ENCODE measurements at places on chromosomes 7 and 10. TPM values are rescaled to one million over a fixed set of nuclear protein-coding genes. Genes with fewer than 3 reads are reported as not detected.

DNA sequence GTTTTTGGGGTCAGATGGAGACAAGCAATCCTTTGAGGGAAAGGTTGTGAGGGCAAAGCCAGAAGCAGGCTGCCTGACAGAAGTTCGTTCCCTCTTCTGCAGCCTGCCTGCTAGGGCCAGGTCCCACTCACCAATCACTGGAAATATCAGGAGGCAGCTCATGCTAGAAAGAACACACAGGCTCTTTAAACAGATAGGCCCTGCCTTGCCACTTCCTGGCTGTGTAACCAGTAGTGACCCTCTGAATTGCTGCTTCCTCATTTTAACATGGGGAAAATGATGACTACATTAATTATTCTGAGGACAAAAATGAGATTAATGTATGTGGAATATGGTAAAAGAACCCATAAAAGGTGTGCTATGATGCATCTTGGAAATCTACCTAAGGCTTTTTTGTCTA is 50.5 kb upstream of the MRLN start:
- no peak for DNase-seq

GRCh38 chr7:106501605-106502580 is 159.1 kb downstream of the CCDC71L start:
- DNase-seq, result no peak

DNA sequence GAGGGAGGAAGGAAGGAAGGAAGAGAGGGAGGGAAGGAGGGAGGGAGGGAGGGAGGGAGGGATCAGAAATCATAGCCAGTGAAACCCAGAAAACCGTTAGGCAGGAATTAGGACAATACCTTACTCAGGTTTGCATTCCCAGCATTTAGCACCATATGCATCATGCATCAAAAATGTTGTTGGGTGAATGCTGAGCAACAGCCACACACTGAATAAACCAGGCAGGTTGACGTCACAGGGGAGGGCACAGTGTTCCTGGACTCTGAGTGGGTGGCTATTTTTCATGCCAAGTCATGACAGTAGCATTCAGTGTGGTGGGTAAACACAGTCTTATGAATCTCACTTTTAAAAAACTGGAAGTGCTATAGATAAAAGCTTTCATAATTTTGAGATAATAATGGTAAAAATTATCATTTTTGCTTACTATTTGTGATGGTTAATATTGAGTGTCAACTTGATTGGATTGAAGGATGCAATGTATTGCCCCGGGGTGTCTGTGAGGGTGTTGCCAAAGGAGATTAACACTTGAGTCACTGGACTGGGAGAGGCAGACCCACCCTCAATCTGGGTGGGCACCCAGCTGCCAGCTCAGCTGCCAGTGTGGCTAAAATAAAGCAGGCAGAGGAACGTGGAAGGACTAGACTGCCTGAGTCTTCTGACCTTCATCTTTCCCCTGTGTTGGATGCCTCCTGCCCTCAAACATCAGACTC is 199.1 kb upstream of the PRKCQ start:
- DNase-seq, result peak; percentile 97

- peak; percentile 9 for DNase-seq
Observed at GRCh38 chr7:131688738-131689661, 132.6 kb upstream of the PODXL start.

GRCh38 chr10:77873536-77874380 is 52.8 kb downstream of the DLG5 start:
- DNase-seq, result peak; percentile 70

GRCh38 chr7:41867639-41868280 is 164.9 kb upstream of the INHBA start:
- DNase-seq, result no peak

- DNase-seq, result no peak
Observed at GRCh38 chr7:135919071-135919841, 57.9 kb downstream of the MTPN start.

DNA sequence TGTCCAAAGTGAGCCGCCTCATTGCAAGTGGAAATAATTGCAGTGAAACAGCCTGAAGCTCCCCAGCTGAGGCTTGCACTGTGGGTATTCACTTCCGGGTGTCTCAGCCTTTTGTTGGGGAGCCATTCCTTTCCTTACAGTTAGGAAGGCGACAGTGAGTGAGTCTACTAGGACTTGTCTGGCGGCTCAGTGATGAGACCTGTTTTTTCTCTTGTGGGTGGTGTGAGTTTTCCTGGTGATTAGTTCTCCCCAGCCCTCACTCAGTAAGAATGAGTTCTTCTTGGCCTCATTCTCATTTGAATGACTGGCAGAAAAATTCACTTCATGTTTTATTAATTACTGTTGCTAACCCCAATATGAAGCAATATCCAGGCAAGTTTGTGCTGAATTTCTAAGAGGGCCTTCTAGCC is 2.6 kb downstream of the PGAM1 start:
- no peak for DNase-seq

DNA sequence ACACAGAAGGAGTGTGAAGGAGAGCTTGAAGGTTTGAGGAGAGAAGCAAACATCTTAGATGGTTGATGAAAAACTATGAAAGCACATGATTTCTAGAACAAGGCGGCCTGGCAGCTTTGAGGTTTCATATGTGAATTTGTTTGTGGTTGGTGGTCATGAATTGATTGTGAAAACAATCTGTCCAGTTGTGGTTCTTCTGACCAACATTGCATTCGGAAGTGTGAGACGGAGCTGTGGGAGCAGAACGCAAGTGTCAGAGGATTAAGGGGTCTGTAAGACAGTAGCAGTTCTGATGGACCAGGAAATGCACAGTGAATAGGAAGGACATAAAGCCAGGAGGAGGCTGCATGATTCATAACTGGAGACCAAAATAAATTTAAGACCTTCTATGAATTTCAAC is 594.6 kb downstream of the NXPH1 start:
- DNase-seq, result no peak

DNA sequence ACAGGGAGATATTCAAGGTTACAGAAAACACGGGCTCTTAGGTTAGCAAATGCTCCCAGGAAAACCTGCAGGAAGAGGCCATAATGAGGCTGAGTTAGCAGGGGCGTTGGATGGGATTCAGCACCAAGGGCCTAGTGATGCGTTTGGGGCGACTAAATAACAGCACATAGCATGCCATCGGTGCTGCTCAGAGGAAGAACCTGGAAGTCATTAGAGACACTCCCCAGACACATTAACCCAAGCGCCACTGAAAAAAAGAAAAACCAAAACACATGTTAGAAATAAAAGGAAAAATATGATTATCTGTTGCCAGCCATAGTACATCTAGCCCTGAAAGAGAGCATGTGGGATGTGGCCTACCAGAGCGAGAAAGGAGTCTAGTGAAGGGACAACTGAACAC is 28.8 kb upstream of the OPALIN start:
- DNase-seq, result no peak

DNA sequence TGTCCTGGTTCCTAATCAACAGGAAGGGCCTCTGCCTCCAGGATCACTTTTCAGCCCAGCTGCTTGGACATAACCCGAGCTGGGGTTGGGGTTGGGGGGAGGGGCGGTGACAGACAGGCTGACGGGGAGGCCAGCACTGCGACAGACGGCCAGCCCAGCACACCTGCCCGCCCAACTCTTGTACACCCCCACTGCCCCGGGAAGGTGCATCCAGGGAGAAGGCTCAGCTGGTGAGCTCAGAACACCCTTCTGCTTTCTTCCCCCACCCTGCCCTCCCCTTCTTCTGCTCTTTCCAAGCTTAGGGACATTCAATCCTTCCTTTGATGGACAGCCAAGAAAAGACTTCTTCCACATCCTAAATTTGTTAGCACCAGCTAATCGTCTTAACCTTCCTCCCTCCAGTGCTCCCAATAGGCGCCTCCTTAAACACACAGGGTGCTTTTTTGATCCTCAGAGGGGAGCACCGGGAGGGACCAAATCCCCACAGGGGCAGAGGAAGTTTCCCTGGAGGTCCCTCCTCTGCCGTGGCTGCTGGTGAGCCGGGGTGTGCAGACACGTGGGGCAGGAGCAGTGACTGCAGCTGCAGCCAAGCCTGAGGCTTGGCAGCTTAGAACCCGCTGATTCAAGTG is 44.7 kb downstream of the COL13A1 start:
- no peak for DNase-seq

- DNase-seq, result no peak
Observed at GRCh38 chr10:44386546-44387052, 1.7 kb upstream of the CXCL12 start.

- no peak for DNase-seq
Observed at GRCh38 chr7:132815130-132815529, 238.9 kb upstream of the PLXNA4 start.

Gene MYL10
- 0.73 TPM for total RNA-seq

Gene CDH23
- not detected for total RNA-seq

Gene SFTPA2
- total RNA-seq, result not detected

Gene VSTM4
- total RNA-seq, result 1.1 TPM

All from astrocyte (in vitro differentiated cells and primary cell).